Activated CD4-positive, alpha-beta T cell treated with anti-CD3 and anti-CD28 coated beads for 36 hours (primary cell): ENCODE measurements at places on chromosomes 1 and 21.

GRCh38 chr1:62283986-62284385 is 35.2 kb downstream of the KANK4 start:
- DNase-seq, result no peak

GRCh38 chr1:208025031-208025430 is 114.1 kb upstream of the CD34 start:
- no peak for DNase-seq

DNA sequence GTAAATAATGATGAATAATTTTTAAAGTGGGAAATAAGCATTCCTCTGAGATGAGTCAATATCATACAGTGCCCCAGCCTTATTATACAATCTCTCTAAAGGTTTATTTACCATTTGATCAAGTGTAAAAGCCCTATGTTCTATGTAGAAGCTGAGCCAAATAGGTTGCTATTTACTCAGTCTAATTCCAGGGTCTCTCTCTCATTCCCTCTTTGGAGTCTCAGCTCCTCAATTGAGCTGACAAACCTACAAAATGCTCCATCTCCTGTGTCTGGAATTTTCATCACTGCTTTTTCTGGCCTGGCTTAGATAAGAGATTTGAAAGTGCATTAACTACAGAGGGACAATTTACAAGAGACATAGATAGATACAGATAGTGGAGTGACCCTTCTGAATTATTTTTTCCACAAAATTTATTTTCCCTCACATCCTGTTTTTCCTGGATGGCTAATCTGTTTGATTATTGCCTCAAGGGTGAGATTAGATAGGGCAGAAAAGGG is 24.8 kb upstream of the USH2A start:
- DNase-seq, result no peak

DNA sequence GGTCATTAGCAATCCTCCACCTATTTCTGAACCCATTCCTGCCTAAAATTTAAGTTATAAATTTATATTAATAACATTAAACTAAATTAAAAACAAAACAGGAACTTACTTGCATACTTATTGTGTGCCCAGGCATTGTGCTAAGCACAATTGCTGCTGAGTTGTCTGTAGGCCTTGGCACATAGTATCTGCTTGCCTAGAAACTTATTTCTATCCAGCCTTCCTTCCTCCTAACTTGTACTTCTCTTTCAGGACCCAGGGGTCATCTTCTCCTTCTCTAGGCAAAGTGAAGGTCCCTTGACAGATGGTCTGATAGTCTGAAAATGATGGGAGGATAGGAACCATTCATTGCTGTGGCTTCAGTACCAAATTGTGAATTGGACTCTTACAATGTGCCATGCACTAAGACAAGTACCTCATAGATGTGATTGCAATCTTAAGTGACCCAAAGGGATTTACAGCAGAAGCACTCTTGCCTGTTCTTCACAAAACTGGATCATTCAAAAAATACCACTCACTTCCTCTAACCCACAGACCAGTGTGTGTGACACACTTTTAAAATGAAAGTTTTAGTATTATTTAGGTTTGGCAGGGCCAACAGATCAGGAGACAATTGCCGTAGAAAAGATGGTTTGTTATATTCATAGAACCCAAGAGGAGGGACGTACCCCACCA is 10.3 kb upstream of the CD101 start:
- DNase-seq, result no peak

GRCh38 chr1:9553736-9554144 is 14.5 kb downstream of the SLC25A33 start:
- no peak for DNase-seq

DNA sequence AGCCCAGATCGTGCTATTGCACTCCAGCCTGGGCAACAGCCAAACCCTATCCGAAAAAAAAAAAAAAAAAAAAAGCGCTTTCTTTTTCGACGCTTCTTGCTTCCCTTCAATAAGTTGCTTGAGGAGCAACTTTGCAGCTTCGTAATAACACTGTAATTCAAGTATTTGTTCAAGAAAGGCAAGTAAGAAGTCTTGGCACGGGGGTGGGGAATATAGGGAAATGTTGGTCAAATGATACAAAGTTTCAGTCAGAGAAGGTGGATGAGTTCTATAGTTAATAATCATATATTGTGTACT is 871 bp upstream of the PSMA5 start:
- no peak for DNase-seq

DNA sequence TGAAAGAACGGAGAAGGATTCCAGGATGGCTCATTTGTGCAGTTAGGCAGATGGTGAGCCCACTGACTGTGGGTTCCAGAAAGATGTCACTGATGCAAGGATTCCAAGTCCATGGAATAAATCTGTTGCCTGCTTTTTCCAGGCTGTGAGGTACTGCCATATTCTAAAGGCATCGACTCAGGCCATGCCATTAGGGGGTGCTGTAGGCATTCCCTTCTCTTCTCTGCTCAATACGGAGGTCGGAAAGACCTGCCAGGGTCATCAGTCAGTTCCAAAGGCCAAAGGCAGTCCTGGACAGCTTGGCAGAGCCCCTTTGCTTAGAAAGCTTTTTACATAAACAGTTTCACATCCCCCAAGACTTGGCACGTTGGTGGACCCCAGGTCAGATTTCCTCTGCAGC is 31.7 kb upstream of the TMEM125 start:
- peak; percentile 68 for DNase-seq

DNA sequence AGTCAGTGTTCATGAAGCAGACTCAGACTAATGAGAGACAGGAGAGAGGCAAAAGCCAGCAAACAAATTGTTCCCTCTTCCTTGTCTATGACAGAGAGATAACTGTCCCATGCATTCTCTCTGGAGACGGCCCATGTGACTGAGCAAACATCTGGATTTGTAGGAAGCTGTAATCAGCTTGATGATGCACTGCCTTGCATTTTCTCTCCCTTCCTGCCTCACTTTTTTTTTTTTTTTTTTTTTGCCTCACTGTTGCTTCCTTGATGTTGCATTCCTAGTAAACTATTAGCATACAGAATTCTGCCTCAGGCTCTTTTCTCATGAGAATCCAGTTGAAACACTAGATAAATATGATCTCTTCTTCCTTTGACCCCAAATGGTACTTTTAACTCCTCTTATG is 134.5 kb downstream of the HHIPL2 start:
- no peak for DNase-seq

DNA sequence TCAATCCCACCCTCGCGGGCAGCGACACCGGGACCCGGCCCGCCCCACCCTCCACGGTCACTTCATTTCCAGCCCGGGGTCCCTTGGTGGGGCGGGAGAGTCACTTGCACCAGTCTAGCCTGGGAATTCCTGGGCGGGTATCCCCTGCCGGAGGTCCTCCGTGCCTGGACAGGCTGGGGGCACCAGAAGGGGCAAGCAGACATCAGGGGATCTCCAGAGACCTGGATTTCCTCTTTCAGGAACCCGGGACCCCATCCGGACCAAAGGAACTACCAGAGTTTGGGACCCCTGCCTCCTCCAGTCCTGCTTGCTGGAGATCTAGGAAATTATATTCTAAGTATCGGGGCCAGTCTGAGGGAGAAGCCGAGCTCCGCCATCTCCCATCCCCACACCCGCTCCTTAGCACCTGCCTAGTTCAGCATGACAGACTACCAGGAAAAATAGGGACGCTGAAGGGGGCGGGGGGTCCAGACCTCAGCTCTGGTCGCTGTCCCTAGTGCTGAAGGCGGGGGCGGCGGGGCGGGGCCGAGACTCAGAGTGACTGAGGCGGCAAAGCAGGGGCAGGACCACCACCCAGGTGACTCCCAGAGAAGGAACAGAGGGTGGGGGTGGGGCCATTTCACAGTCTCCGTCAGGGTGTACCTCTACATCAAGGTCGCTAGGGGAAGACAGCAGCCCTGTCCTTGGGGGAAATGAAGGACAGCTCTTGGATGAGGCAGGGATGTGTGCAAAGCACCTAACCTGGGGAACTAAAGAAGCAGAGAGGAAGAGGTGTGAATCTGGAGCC is 832 bp downstream of the HCN3 start:
- DNase-seq, result peak; percentile 91

DNA sequence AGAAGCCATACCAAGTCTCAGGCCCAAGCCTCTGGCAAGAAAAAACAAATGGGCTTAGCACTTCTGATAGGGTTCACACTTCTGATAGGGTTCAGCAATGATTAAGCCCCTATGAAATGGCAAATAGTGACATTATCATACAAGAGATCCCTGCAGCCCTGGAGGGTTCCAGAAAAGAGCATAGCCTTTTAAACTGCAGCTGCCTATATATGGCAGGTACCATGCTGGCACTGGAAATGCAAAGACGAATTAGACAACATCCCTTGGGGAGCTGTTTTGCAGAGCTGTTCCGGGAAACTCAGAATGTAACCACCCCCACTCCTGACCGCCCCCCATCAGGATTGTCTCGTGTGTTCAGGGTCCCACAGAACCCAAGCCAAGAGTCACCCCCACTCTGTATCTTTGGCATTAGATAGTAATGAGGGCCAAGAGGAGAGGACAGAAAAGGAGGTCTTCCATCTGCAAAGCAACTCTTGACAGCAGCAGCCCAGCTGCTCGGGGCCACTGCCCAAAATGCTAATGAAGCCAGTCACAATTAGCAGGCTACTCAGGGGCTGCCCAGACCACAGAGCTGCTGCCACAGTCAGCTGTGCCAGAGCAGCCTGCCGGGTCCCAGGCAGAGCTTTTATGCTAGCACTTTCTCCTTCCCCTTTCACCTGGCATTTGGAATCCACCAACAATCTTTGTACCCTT is 50.9 kb downstream of the ITPKB start:
- peak; percentile 43 for DNase-seq

DNA sequence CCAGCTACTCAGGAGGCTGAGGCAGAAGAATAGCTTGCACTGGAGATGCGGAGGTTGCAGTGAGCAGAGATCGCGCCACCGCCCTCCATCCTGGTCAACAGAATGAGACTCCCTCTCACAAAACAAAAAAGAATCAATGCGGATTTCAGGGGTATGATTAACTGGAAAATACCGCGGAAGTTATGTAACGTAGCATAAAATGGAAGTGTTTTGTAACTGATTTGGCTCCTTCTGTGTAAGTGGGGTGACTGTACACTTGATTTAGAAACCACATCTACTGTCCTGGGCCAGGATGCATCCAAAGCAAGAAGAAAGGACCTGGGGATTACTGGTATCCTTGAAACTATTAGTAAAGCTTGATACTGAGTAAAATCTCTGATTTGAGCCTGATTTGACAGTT is 3.1 kb upstream of the VAMP4 start:
- DNase-seq, result no peak

DNA sequence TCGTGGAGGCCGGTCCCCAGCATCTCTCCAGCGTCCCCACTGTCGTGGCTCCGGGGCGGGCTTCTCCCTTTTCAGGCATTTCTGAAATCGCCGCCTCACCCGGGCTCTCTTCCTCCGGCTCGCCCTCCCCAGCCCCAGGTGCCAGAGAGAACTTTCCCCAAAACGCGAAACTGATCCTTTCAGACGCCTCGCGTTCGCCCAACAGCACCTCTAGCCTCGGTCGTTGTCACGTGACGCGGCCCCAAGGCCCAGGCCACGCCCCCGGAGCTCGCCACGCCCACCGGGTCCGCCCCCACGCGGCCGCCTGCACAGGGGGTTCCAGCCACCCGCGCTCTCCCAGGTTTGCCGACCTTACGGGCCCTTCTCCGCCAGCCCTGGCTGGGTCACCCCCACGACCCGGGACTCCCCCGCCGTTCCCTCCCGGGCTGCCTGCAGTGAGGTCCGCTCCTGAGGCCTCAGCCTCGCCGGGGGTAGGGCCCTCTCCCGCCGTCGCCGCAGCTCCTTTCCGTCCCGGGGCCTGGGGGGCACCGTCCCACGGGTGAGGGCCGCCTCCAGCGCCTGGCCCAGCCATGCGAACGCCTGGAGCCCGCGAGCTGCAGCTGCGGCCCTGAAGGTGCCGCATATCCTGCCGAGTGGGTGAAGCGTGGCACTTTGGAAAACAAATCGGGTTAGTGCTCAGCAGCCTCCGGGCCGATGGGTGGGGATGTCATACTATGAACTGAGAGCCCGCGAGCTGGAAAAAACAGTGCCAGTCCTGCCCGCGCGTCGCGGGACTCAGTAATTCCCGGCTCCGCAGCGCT is 21.0 kb downstream of the H3-3A start:
- peak; percentile 94 for DNase-seq

DNA sequence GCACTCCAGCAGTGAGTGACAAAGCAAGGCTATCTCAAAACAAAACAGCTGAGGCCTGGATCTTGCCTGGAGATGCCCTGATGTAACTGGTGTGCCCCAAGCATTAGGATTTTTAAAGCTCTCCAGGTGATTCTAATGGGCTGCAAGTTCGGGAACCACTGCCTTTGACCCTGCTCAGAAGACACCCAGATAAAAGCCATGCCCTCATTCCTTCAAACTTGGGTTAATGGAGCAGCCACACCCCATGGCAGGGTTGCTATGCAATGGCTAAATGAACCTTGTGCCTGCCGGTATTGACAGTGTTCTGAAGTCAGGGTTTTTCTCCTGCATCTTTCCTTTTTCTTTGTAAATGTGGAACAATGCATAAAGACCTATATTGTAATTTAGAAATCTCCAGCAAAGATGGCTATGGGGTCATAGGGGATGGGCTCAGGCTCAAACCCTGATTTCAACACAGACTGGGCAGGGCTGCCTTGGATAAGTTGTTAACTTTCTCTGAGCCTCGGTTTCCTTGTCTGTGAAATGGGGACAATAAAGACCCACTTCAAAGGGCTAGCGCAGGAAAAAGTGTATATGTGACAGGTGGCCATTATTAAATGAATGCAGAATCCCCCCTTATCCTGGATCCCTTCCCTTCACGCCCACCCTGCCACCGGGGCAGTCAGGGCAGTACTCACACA is 453 bp downstream of the TFF3 start:
- no peak for DNase-seq

GRCh38 chr1:6546326-6546725 is 8.0 kb downstream of the NOL9 start:
- no peak for DNase-seq
